Left lobe of liver (tissue), 2 donors: ENCODE measurements at places on chromosomes 6 and 20.
A peak's percentile ranks its signal among the peaks of the same experiment; 100 is the strongest.

DNA sequence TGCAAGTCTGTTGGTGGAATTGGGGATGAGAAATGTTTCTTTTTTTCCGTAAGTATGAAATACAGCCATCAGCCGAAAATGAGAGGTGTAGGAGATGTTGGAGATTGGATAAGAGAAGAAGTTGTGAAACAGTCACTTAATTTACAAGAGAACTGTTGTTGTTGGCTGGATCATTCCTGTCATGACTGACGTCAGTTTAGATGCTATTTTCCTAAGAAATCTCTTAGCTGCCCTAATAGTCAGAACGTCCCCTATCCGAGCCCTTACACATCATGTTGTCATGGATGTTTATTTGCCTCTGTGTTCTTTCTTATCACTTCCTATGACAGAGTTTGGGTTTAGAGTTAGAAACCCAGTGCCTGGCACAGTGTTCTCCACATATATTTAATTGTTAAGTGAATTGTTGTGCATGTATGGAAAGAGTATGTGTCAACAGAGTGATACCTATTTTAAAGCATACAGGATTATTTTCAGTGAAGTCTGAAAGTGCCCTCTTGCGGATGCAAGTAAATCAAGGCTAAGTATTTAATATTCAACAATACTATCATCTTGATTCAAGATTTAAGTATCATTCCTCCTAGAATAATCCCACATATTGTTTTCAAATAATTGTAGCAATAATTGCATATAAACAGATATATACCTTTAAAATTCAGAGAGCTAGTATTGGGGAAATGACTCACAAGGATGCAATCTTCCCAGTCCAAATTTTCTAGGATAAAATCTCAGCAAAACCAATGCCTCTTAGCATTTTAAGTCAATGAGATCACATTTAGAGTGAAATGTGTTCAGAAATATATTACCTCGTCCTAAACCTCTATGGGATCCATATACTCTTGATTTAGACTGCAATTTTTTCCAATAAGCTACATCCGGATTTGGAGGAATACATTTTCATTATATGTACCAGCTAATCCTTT is 309.9 kb upstream of the NOX3 start:
- no peak for DNase-seq

DNA sequence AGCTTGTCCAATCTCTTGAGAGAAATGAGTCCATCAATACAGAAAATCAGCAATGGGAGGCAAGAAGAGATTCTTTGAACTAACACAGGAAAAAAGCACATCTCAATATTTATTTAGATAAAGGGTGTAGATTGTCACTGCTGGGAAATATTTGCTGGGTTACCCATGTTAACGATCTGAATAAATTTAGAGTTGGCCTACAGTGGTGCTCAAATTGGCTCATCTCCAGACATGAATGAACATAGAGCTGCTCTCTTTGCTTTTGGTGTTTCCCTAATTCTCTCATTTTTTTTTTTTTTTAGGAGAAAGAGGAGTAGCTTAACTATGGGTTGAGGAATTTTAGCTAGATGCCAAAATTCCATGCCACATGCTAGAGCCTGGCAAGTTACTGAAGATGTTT is 471.2 kb downstream of the PKHD1 start:
- DNase-seq, result no peak

DNA sequence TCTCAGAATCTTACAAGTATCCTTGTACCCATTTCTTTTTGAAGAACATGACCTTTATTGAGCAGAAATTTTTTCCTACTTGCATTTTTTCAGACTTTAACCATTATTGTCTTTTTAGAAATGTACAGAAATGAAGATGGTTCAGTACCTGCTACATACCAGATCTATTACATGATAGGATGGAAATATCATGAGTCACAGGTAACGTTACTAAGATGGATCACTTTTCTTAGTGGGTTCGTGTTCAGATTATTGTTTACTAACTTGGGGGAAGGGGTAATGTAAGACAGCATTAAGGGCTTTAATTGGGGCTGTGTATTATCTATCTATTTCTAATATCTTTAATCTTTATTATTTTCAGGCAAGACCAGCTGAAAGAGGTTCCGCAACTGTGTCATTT is 31.9 kb downstream of the NDUFAF5 start:
- no peak for DNase-seq

DNA sequence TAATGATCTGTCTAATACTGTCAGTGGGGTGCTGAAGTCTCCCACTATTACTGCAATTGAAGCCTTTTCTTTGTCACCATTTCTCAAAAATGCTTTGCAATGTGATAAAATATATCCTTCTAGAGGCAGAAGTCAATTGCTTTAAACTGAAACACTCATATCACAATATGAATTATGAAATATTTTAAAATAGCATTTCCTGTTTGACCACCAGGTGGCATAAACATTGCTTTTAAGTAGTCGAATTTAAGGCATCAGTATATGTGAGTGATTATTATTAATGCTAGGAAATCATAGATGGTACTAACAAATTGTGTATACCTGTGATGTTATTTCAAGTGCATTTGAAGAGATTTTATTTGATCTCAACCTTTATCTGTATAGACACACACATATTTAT is 87.5 kb downstream of the MEI4 start:
- DNase-seq, result no peak

- DNase-seq, result no peak
Observed at GRCh38 chr6:119284861-119285521, 64.6 kb downstream of the MAN1A1 start.

DNA sequence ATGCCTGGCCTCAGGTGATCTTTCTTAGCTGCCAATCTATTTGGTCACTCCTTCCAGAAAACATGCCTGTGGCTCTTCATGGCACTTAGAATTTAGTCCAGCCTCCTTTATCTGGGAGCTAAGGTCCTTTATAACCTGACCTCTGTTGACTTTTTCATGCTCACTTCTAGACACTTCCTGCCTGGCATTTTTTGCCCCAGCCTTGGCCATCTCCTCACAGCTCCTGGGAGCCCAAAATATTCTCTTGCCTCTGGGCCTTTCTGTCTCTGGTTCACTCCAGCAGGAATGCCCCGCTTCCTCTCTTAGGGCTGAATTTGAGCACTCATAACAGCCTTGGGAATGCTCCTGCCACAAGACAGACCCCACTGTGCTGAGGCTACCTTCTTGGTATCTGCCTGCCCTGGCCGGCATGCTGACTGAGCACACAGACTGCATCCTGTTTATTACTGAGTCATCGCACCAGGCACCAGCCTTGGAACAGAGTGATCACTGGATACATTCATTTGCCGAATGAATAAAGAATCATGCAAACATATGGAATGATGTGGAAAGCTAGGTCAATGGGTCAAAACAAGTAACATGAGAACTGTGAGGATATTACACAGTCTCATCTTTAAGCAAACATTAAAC is 5.8 kb upstream of the EEF1E1 start:
- DNase-seq, result no peak

GRCh38 chr6:124868481-124868880 is 93.8 kb upstream of the RNF217 start:
- no peak for DNase-seq

DNA sequence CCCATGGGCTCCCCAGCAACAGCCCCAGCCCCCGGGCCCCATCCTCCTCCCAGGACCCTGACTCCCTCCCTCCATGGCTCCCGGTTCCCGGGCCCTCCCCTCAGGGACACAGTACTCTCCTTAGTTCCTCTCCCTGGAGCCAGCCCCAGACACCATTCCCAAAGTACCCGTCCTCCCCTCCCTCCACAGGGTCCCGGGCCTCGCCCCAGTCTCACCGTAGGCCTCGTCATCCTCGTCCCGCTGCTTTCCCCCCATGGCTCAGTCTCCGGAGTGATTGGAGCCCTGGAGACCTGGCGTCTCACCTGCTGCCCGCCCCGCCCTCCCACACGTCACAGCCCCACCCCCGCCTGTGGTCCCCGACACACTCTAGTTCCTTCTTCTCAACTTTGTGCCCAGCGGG is at the start of gene SLC44A4:
TSS of gene SLC44A4 (minus strand) at position 272 of the 400 bp plus-strand sequence. CDS start at position 255, 17 bp downstream.
- DNase-seq, result no peak

- DNase-seq, result no peak
Observed at GRCh38 chr6:8738951-8739350, 303.6 kb upstream of the SLC35B3 start.

DNA sequence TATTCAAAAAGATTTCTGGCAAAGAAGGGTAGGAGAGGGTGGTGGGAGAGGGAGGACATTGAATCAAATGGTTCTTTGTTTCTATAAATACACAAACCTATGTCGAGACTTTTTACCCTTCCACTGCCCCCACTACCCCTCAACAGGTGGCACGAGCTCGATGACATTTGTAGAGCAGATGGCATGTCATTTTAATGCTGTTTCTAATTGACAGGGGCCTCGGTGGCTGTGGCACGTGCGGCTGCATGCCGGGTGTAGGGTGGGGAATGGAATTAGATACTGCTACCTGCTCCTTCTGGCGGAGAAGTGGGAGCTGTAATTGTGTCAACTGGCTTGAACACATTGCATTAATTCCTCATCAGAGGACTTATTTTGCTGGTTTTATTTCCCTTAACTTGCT is 29.1 kb upstream of the SASH1 start:
- no peak for DNase-seq

DNA sequence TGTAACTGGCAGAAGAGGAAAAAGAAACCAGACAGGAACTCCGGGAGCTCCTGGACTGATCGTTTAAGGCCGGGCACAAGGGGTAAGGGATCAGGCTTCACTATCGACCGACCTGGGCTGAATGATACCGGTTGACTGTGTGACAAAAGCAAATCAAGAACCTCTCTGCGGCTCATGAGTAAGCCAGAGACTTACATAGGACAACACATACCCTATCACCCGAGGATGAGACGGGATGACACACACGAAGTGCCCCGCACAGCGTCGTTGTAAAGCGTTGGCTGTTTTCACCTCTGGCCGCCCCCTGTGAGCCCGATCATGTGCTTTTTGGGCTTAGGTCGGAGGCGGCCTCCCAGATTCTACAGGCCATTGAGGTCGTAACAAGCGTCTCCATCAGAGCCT is 695 bp upstream of the TGIF2 start:
- DNase-seq, result peak; percentile 54

GRCh38 chr6:92538926-92539325 is 880.4 kb downstream of the EPHA7 start:
- DNase-seq, result no peak

DNA sequence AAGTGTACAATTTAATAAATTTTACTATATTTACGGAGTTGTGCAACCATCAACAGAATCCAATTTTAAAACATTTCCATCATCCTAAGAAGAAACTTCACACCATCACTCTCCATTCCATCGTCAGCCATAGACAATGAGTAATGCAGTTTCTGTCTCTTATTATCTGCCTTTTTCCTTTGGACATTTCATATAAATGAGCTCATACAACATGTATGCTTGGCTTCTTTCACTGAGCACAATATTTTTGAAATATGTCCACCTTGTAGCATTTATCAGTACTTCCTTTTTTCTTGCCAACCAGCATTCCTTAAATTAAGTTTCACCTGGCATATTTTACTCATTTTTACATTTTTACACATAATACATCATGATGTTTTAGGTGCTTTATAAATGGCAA is 22.7 kb upstream of the HIVEP1 start:
- DNase-seq, result no peak

GRCh38 chr6:68544450-68544849 is 90.6 kb upstream of the ADGRB3 start:
- no peak for DNase-seq

- DNase-seq, result no peak
Observed at GRCh38 chr20:55166063-55166462, 690.7 kb downstream of the DOK5 start.

DNA sequence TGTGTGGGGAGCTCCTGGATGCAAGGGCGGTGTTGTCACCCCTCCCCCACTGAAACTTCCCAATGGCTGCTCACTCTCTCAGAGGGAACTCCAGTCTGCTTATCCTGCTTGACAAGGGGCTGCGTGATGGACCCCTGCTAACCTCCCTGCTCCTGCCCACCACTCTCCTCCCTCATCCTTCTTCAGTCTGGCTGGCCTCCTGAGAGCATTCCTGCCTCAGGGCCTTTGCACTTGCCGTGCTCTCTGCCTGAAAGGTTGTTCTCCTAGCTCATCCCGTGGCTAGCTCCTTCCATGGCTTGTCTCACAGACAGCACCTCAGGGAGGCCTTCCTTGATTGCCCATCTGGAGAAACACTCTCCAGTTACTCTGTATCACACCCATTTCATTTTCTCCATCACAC is 73.9 kb upstream of the ZNFX1 start:
- no peak for DNase-seq

GRCh38 chr6:14673201-14673600 is 555.6 kb downstream of the CD83 start:
- DNase-seq, result no peak

GRCh38 chr20:44173116-44173515 is 13.9 kb downstream of the JPH2 start:
- no peak for DNase-seq

- no peak for DNase-seq
Observed at GRCh38 chr6:69044534-69044933, 409.5 kb downstream of the ADGRB3 start.

GRCh38 chr20:19926591-19926990 is 90.6 kb upstream of the NAA20 start:
- DNase-seq, result no peak

DNA sequence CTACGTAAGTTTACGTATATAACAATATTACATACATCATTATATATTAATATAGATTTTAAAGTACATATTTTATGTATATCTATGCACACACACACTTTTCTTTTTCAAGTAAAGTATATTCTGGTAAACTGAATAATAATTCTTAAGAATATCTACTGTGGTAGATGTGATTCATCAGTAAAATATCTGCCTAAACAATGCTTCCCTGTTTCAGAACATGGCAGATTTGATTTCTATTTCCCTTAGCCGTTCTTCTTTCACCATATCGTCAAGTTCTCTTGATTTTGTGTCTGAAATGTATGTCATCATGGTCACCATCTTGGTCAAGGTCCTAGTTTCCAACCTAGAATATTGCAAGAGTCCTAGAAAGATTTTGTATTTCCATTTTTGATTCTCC is 195.6 kb downstream of the HDGFL1 start:
- DNase-seq, result no peak

DNA sequence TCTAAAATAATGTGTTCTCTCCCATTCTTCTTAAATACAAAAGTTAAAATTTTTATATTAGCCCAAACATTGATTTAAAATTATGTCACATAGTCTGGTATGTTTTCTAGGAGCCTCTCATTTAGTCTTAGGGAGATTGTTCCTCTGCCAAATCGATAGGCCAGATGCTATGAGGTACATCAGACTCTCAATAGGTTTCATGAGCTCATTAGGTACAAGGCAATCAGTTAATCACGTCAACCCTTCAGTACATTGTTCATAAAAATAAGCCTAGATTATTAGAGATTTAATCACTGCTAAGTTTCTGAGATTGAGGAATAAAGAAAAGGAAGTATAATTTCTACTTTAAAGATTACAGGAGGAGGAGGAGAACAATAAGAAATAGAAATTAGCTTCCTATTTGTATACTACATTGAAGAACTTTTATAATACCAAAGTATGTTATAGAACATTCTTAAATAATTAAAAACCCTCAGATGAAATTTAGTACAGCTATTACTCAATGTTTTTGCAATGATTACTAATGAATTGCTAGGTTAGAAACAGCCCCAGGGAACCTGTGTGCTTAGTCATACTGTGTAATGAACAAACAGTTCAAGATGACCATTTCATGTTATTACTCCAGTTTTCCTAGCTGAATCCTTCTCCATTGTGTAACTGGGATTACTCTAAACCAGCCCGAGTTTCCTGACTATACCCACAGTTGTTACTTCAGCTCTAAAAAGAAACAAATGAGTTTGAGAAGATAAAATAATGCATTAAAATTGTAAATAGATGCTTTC is 117.0 kb downstream of the BMP5 start:
- DNase-seq, result no peak

- no peak for DNase-seq
Observed at GRCh38 chr6:120960761-120961160, 373.5 kb downstream of the TBC1D32 start.

- no peak for DNase-seq
Observed at GRCh38 chr6:53290537-53291510, 57.9 kb downstream of the ELOVL5 start.

GRCh38 chr20:1536893-1537730 is 20.4 kb downstream of the SIRPD start:
- no peak for DNase-seq
